ENCODE measurements at places on chromosomes 11 and 22.

GRCh38 chr22:40797427-40797826 is 21.7 kb downstream of the SLC25A17 start:
- no peak for DNase-seq

DNA sequence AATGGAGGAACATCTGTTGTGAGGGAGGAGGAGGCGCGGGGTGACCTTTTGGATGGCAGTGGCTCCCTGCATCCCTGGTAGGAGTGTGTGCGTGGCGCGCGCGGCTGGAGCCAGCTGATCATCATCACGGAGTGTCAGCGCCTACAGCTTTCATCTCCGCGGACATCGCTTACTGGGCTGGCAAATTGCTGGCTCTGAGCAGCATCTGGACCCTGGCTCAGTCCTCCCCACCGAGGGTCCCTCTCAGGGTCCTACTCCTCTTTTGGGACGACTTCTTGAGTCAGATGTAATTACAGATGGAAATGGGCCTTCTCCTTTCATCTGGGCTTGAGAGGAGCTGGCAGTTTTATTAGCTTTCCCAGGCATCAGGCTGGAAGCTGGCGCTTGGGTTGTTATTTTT is 85.3 kb downstream of the CACNA1I start:
- no peak for DNase-seq

GRCh38 chr11:115456019-115456418 is 48.2 kb downstream of the CADM1 start:
- peak; percentile 77 for DNase-seq

DNA sequence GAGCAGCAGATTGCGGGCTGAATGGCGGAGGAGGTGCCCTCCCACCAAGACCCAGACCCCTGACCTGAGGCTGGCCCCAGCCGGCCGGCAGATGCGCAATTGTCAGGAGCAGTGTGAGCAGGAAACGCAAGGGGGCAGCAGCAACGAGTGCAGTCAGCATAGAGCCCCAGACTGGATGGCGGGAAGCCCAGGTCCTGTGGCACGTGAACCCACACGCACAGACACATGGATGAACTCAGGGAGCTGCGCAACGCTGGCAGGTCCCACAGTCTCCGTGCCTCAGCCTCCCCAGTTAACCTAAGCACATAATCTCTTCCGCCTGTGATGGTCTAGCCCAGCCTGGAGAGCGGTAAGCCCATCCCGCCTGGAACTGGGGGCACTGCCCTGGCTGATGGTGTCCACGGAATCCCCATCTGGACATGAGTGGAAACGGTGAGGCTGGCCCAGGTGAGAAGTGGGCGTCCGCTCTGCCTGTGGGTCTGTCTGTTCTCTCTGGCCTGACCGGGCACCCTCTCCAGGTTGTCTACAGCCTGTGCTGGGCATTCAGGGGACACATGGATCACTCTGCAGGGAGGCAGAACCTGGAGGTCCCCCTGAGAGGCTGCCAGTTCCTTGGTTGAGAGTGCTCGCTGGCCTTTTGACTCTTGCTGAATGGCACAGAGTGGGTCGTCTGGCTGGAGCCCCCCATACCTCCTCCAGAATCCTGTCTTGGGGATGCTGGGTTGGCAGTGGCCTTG is 626 bp upstream of the TBX10 start:
- peak; percentile 43 for DNase-seq

Data from fibroblast of skin of scalp (primary cell).